ENCODE measurements at places on chromosomes 7 and 10.

- peaks cover 18% of the 10 kb centered on the region for H3K36me3 ChIP-seq
- H3K4me1 ChIP-seq, result no peaks in the 10 kb centered on the region
- DNase-seq, result no peak
Observed at GRCh38 chr10:17348501-17349349, 105.7 kb downstream of the ST8SIA6 start.

DNA sequence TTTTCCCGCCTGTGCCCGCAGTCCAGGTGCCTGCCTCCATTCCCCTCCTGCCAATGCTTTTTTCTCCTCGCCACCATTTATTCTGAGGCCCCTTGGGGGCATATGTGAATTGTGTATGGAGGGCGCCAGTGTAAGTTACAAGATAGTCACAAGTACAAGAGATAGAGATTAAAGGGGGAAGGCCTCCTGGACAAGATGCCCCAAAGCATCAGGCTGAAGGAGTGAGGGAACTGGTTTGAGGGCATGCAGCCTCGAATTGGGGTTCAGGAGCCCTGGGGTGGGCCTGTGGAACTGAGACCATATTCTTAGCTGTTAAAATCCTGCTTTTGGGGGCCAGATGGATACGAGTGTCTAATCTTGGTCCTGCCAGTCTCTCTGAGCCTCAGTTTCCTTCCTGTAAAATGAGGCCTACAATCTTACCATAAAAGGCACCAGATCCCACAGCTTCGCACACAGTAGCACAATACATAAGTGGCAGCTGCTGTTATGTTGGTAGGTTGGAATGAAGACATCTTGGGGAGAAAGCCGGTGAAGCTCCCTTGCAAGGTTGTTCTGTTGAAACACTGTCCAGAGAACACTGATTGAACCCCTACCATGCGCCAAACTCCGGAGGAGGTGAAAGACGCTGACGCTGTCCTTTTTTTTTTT is 545 bp upstream of the COMTD1 start:
- H3K27me3 ChIP-seq, result no peaks in the 10 kb centered on the region
- no peak overlapping the region for H3K27ac ChIP-seq
- no peak for DNase-seq
- peaks cover 13% of the 10 kb centered on the region for H3K4me1 ChIP-seq

DNA sequence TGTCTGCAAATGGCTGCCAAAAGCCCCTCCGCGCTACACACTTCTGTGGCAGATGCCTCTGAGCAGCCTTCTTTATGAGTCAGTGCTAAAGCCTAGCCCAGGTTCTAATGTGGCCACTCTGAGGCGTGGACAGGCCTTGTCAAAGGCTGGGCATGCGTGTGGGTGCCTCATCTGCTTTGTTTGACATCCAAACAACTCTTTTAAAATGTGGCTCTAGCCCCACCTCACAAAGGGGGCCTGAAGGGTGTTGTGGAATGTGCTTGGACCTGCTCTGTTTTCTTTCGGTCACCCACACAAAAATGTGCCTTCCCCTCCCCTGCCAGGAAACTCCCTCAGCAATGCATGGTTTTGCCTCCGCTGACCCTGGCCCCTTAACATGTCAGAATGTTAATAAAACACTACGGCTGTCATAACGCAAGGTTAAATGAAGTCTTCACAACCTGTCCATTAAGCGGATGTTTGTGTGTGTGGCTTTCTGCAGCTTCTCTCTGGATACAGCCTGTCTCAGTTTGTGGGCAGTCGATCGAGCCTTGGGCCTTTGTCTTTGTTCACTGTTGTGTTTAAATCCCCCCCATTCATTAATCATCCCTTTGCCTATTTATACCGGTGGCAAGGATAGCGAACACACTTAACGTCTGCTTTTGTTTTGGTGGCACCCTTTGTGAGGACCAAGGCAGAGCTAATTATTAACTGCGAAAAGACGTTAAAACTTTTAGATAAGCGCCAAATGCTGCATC is 718.9 kb downstream of the LRMDA start:
- H3K27ac ChIP-seq, result no peak overlapping the region
- H3K4me3 ChIP-seq, result no peak overlapping the region
- no peak for DNase-seq
- no peaks in the 10 kb centered on the region for H3K36me3 ChIP-seq
- H3K27me3 ChIP-seq, result no peaks in the 10 kb centered on the region

GRCh38 chr10:74814797-74815196 is 11.6 kb upstream of the KAT6B start:
- H3K27ac ChIP-seq, result no peak overlapping the region
- H3K36me3 ChIP-seq, result no peaks in the 10 kb centered on the region
- no peak overlapping the region for H3K4me3 ChIP-seq

GRCh38 chr10:70323697-70324338 is 40.0 kb upstream of the NPFFR1 start:
- no peak overlapping the region for H3K4me3 ChIP-seq
- peaks cover 32% of the 10 kb centered on the region for H3K4me1 ChIP-seq
- DNase-seq, result no peak

DNA sequence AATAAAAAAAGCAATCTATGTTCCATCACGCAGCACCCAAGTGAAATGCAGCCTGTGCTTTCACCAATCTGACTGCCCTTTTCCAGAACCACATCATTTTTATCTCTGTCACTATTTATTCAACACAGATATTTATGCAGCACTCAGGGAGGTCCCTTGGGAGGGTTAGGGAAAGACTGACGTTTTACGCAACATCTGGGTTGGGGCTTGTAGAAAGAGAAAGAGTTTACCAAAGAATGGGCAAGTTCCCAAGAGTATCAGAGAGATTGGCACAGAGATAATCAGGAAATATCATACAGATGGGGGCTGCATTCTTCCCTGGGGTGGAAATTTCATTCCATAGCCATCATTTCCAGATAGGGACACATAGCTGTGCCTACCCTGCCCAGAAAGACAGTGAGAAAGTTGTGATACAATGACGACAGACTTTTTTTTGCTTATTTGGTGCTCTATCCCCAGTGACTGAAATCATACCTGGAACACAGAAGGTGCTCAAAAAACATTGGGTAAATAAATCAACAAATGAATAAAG is 474.2 kb downstream of the CALN1 start:
- H3K27me3 ChIP-seq, result no peaks in the 10 kb centered on the region
- H3K36me3 ChIP-seq, result peaks cover 11% of the 10 kb centered on the region
- no peak overlapping the region for H3K27ac ChIP-seq
- no peak overlapping the region for H3K4me3 ChIP-seq
- peaks cover 3% of the 10 kb centered on the region for H3K4me1 ChIP-seq

- no peak overlapping the region for H3K27ac ChIP-seq
- H3K27me3 ChIP-seq, result no peaks in the 10 kb centered on the region
- H3K36me3 ChIP-seq, result no peaks in the 10 kb centered on the region
- no peak overlapping the region for H3K4me3 ChIP-seq
- no peak for DNase-seq
Observed at GRCh38 chr10:59007307-59008025, 169.0 kb upstream of the PHYHIPL start.

GRCh38 chr7:115731796-115732471 is 298.6 kb downstream of the TFEC start:
- H3K4me1 ChIP-seq, result no peaks in the 10 kb centered on the region
- no peak overlapping the region for H3K27ac ChIP-seq
- no peak overlapping the region for H3K4me3 ChIP-seq
- H3K27me3 ChIP-seq, result no peaks in the 10 kb centered on the region

GRCh38 chr10:1214882-1215540 is 158.8 kb downstream of the WDR37 start:
- H3K27me3 ChIP-seq, result no peaks in the 10 kb centered on the region
- DNase-seq, result no peak
- no peak overlapping the region for H3K27ac ChIP-seq
- H3K4me3 ChIP-seq, result no peak overlapping the region
- no peaks in the 10 kb centered on the region for H3K4me1 ChIP-seq

- DNase-seq, result no peak
- H3K4me3 ChIP-seq, result no peak overlapping the region
- no peaks in the 10 kb centered on the region for H3K36me3 ChIP-seq
Observed at GRCh38 chr7:41809940-41810576, 107.2 kb upstream of the INHBA start.

- peaks cover 25% of the 10 kb centered on the region for H3K4me1 ChIP-seq
- H3K36me3 ChIP-seq, result no peaks in the 10 kb centered on the region
- peak; percentile 39 for DNase-seq
Observed at GRCh38 chr7:30323006-30323355, 38.6 kb downstream of the ZNRF2 start.

- no peaks in the 10 kb centered on the region for H3K4me1 ChIP-seq
- no peaks in the 10 kb centered on the region for H3K27me3 ChIP-seq
- H3K36me3 ChIP-seq, result no peaks in the 10 kb centered on the region
- no peak overlapping the region for H3K4me3 ChIP-seq
Observed at GRCh38 chr10:50928190-50928552, 42.7 kb upstream of the A1CF start.

DNA sequence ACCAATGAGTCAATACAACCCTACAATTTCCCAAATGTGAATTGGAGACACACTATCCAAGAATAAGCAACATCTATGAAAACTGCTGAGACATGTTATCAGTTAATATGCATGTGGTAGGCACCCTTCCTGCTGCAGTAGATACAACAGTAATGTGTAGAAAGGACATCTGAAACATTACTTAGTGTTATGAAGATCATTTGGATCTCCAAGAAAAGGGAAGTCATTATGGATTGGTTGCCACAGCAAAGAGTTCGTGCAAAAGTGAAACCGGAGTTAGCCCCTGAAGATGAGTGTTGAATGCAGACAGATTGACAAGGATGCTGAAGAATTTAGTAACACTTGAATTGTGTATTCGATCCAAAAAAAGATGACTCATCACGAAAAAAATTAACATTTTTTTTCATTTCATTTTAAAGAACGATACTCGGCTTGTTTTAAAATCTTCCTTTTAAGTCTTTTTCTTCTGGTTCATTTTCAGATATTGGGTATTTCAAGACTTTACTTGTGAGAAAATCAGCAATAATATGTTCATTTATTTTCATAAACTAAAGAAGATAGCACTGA is 322.4 kb upstream of the KLF6 start:
- H3K36me3 ChIP-seq, result no peaks in the 10 kb centered on the region
- no peak overlapping the region for H3K27ac ChIP-seq
- no peaks in the 10 kb centered on the region for H3K4me1 ChIP-seq
- H3K4me3 ChIP-seq, result no peak overlapping the region

DNA sequence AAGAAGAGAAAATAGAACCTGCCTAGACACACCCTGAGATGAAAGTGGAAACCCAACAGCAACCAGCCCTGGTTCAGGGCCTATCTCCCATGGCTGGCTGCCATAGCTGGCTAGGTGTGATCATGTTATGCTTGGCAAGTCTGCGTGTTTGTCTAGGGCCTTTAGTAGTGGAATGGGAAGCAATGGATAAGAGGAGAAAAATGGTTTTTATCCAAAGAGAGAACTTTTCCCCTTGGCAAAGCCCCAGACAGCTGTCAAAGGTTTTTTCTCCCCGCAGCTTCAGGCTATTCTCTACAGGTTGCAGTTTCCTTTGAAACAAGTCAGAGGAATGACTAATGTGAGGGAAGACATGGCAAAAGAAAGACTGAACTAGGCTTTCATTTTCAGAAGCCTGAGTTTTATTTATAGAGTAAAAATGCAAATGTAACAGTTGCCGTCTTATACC is 161.5 kb downstream of the SEMA3D start:
- no peak overlapping the region for H3K27ac ChIP-seq
- no peak overlapping the region for H3K4me3 ChIP-seq
- no peak for DNase-seq
- H3K36me3 ChIP-seq, result no peaks in the 10 kb centered on the region
- H3K27me3 ChIP-seq, result no peaks in the 10 kb centered on the region
- no peaks in the 10 kb centered on the region for H3K4me1 ChIP-seq

- H3K36me3 ChIP-seq, result no peaks in the 10 kb centered on the region
- DNase-seq, result no peak
- H3K27ac ChIP-seq, result no peak overlapping the region
- H3K4me1 ChIP-seq, result no peaks in the 10 kb centered on the region
- H3K4me3 ChIP-seq, result no peak overlapping the region
Observed at GRCh38 chr7:43138710-43139109, 26.3 kb downstream of the HECW1 start.

- no peak for DNase-seq
- no peak overlapping the region for H3K27ac ChIP-seq
- no peak overlapping the region for H3K4me3 ChIP-seq
- H3K36me3 ChIP-seq, result peaks cover 45% of the 10 kb centered on the region
Observed at GRCh38 chr10:6213257-6213905, 10.6 kb downstream of the PFKFB3 start.

- no peak overlapping the region for H3K4me3 ChIP-seq
- no peaks in the 10 kb centered on the region for H3K4me1 ChIP-seq
- H3K27ac ChIP-seq, result no peak overlapping the region
- H3K27me3 ChIP-seq, result no peaks in the 10 kb centered on the region
- no peak for DNase-seq
Observed at GRCh38 chr7:82319674-82320118, 123.9 kb downstream of the CACNA2D1 start.

DNA sequence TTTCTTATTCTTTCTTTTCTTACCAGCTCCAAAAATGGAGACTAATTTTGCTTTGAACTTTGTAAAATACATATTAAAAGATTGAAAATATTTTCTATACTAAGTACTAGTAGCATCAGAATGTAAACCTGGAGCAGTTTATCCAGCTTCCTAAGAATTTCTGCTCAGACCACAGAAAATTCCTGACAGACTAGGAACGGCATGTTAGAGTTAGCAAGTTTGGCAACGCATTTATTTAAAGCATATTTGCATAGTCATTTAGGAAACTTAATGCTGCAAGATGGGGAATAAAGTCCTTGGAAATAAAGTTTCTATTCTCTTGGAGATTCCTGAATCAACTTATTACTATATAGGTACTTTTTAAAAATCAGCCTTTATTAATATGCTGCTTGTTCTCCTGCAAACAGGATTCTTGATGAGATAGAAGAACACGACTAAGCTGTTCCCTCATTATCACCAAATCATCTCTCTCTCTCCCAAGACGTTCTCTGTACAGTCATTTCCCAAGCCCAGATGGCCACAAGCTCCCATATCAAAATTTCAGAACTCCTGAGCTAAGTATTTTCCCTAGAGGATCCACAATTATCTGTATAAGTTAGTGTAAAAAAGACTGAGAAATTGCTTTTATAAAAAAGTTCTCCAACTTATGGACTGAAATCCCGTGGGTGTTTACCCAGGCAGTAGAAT is 305.8 kb upstream of the NEBL start:
- H3K4me3 ChIP-seq, result no peak overlapping the region
- DNase-seq, result no peak
- no peak overlapping the region for H3K27ac ChIP-seq
- H3K4me1 ChIP-seq, result no peaks in the 10 kb centered on the region
- H3K27me3 ChIP-seq, result no peaks in the 10 kb centered on the region
- no peaks in the 10 kb centered on the region for H3K36me3 ChIP-seq

- no peaks in the 10 kb centered on the region for H3K27me3 ChIP-seq
- no peaks in the 10 kb centered on the region for H3K4me1 ChIP-seq
- no peak overlapping the region for H3K4me3 ChIP-seq
- H3K36me3 ChIP-seq, result no peaks in the 10 kb centered on the region
- DNase-seq, result no peak
Observed at GRCh38 chr7:28732071-28732869, 225.9 kb downstream of the TRIL start.

Measured in common myeloid progenitor, CD34-positive (primary cell).